ENCODE measurements at places on chromosomes 5 and 9. TPM values are rescaled to one million over a fixed set of nuclear protein-coding genes. Genes with fewer than 3 reads are reported as not detected.

- DNase-seq = peak; percentile 36
- no peak overlapping the region for H3K27ac ChIP-seq
- no peaks in the 10 kb centered on the region for H3K4me1 ChIP-seq
- no peaks in the 10 kb centered on the region for H3K27me3 ChIP-seq
- H3K36me3 ChIP-seq = no peaks in the 10 kb centered on the region
Observed at GRCh38 chr5:432928-433791, 9.8 kb upstream of the EXOC3 start.

DOK3 gene
- 7.2 TPM for total RNA-seq

GRCh38 chr5:109695005-109695926, 5.5 kb downstream of the MAN2A1 start:
- no peaks in the 10 kb centered on the region for H3K4me1 ChIP-seq
- H3K36me3 ChIP-seq = no peaks in the 10 kb centered on the region
- DNase-seq = no peak
- no peaks in the 10 kb centered on the region for H3K27me3 ChIP-seq
- no peak overlapping the region for H3K27ac ChIP-seq

DNA sequence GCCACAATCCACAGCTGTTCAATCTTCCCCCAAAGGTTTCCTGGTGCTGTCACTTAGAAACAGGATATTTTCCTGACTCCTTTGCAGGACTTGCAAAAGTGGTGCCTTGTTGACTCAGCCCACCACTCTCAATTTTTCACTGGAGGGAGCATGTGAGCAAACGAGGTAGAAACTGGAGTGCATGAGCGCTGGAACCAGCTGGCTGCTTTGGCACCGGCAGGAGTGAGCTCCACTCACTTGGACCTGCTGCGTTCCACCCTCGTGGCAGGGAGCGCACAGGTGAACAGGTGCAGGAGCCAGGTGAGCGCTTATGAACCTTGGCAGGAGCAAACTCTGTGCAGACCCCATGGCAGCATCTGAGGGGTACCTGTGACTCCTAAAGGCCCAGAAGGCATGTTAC, 364.1 kb upstream of the RORB start:
- DNase-seq = peak; percentile 72
- H3K4me1 ChIP-seq = no peaks in the 10 kb centered on the region
- H3K36me3 ChIP-seq = no peaks in the 10 kb centered on the region
- no peaks in the 10 kb centered on the region for H3K27me3 ChIP-seq
- no peak overlapping the region for H3K27ac ChIP-seq
- H3K4me3 ChIP-seq = no peak overlapping the region

DNA sequence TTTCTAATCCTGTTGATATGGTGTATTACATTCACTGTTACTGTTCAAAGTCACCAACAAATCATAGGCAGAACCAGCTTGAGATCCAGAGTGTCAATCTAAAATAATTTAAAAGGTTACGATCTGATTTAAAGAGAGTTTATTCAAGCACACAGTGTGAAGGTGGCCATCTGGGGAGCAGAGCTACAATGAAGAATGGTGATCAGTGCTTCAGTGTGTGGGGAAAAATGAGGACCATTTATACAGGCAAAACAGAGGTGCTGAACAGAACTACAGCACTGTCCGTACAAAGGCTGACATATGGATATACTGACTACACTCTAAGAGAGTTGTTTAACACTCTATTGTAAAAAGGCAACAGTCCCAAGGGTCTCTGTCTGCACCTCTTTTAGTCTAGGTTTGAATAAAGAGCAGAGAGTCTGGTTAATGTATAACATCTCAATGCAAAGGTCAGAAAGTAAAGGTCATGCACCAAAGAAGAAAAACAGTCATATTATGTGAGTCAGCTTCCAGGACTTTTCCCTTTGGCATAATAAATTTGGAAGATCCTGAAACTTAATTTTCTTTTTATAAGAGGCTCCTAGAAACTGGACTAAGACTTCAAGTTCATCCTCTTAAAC, 29.7 kb upstream of the TDRD7 start:
- no peaks in the 10 kb centered on the region for H3K27me3 ChIP-seq
- peaks cover 2% of the 10 kb centered on the region for H3K4me1 ChIP-seq
- H3K36me3 ChIP-seq = no peaks in the 10 kb centered on the region

DNA sequence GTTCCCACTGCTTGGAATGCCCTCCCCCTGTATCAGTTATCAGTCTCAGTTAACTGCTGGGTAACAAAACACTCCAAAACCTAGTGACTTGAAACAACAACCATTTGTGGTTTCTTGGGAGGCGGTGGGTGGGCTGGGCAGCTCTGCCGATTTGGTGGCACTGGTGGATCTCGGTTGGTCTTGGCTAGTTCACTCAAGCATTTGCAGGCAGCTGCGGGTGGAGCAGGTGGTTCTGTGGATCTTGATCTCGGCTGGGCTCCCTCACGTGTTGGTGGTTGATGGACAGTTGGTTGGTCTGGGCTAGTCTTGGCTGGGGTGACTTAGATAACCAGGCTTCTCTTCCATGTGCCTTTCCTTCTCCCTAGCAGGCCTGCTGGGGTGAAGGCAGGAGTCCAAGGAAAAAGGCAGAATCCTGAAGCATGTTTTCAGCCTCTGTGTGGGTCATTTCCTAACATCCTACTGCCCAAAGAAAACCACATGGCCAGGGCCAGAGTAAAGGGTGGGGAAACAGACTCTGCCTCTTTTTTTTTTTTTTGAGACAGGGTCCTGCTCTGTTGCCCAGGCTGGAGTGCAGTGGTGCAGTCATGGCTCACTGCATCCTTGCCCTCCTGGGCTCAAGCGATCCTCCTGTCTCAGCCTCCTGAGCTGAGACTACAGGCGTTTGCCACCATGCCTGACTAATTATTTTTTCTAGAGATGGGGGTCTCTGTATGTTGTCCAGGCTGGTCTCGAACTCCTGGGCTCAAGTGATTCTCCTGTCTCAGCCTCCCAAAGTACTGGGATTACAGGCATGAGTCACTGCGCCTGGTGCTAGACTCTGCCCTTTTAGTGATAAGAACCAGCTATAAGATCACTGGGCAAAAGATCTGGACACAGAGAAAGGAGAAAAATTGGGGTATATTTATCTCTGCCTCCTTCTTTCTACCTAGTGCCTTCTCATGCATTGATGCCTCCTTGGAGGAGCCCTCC, 183.7 kb downstream of the RGS3 start:
- peaks cover 5% of the 10 kb centered on the region for H3K4me1 ChIP-seq
- H3K27ac ChIP-seq = no peak overlapping the region
- DNase-seq = peak; percentile 32
- H3K27me3 ChIP-seq = peaks cover 76% of the 10 kb centered on the region
- no peak overlapping the region for H3K4me3 ChIP-seq

KIF4B gene
- total RNA-seq = 0.18 TPM

DNA sequence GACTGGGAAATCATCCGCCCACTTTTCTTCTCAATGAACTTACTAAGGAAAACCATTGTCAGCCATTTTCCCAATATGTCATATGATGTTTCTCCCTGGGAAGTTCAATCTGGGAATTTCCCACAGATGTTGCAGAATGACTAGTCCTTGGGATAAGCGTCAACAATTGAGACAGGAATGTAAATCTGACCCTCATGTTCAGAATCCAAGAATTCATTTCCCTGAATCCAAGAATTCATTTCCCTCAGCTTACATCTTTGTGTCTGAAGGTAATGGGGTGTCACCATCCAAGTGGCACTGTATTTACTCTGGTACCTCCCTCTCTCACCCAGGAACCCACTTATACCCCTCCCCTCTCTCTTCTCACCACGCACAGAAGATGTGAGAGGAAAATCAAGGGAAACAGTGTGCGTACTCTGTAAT, 7.4 kb downstream of the KLF9 start:
- peaks cover 18% of the 10 kb centered on the region for H3K27me3 ChIP-seq
- peaks cover 3% of the 10 kb centered on the region for H3K4me1 ChIP-seq
- H3K27ac ChIP-seq = no peak overlapping the region
- H3K36me3 ChIP-seq = no peaks in the 10 kb centered on the region
- no peak for DNase-seq

DNA sequence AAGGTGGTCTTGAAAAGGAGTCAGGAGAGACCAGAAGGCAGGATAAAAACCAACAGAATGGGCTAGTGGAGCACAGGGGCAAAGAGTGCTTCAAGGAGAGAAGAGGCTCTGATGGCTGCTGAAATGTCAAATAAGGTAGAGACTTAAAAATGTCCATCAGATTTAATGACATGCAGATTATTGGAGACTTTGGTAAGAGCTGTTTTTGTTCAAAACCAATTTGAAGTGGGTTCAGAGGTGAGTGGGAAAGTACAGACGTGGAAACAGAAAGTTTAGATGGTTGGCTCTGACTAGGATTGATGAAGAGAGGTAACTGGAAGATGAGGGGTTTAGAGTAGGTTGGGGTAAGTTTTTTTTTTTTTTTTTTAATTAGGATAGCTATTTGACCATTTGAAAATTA, 14.1 kb downstream of the SLC25A46 start:
- H3K27ac ChIP-seq = no peak overlapping the region
- H3K4me3 ChIP-seq = no peak overlapping the region
- no peak for DNase-seq
- H3K27me3 ChIP-seq = no peaks in the 10 kb centered on the region
- peaks cover 36% of the 10 kb centered on the region for H3K36me3 ChIP-seq
- no peaks in the 10 kb centered on the region for H3K4me1 ChIP-seq
